ENCODE measurements at places on chromosomes 12 and 14.

GRCh38 chr14:105283028-105283427 lies 17.8 kb downstream of the BRF1 start:
- no peak for DNase-seq

DNA sequence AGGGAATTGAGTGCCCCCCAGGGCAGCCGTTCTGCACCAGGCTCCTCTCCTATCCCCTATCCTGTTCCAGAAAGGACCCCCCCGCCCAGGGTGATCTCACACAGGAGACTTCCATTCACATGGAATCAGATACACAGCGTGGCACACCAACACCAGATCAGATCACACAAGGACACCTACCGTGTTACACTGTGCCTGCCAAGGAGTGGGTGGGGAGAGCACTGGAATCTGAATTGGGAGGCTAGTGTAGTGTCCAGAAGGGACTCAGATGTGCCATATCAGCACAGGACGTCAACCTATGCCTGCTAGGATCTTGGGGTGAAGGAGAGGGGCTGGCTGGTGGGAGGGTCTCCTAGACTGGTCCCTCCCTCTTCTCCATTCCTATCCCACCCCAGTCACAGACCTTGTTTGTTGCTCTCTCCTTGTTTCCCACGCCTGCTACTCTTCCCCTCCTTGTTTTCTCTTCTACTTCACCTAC lies 2.3 kb downstream of the PTMS start:
- DNase-seq = no peak

GRCh38 chr12:2667716-2668440 lies 126.9 kb upstream of the FKBP4 start:
- DNase-seq = no peak

GRCh38 chr12:106118-106591 lies 39.6 kb downstream of the IQSEC3 start:
- DNase-seq = no peak

DNA sequence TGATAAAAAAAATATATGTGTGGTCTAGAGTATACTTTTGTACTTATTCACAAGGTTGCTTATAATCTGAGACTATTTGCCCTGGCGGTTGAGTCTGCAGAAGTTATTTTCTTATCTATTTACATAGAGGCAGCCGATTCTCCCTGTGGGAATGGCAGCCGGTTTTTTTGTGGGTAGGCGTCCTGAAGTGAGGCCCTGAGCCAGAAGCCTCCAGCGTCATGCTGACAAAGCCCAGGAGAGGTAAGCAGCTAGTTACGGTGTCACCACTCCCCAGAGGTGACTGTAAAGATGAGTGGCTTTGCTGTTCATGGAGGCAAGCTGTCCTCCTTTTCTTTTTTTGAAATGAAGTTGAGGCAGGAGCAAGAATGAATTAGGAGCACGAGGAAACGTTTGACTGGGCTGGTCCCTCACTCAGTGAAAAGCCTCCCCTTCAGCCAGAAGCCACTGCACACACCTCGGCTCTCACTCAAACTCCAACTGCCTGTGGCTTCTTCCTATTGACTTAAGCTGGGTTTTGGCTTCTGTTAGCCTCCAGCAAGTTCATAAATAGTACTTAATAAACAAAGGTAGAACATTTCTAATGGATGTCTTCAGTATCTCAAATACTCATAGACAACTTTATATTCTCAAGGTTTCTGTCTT lies 21.5 kb downstream of the PAX9 start:
- no peak for DNase-seq

DNA sequence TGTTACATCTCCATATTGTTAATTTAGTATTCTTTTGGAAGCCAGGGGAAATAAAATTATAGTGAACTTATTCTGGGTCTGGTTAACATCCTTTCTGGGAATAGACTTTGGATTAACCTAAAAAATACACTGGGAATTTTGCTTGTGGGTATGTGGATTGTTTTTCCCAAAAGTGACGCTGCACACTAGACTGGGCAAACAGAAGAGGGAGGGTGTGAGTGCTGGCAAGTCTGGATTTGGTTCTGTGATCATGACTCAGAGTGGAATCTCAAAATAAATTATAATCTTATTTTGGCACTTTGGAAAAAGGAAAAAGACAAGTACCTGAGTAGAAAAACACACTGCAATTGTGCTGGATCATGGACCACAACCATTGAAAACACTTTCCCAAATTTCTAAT lies 15.2 kb upstream of the LUM start:
- DNase-seq = no peak

GRCh38 chr14:68262567-68262966 lies 443.0 kb downstream of the RAD51B start:
- no peak for DNase-seq

DNA sequence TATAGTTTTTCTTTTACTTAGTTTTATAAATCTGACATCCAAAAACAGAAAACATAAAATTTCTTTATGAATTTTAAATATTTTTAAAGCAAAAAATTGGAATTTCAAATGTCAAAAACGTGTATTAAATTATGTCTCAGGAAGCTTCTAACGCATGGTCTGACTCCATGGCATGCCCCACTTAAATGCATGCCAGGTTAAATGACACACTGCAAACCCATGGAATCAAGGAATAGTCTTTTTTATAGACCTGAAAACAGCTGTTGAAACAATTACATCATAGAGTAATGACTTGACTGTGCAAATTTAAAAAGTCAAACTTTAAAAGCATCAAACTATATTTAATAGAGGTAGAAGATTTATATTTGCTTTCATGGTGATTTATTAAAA lies 96.1 kb upstream of the DACT1 start:
- DNase-seq = no peak

- DNase-seq = no peak
Measured at GRCh38 chr14:81157431-81157830, 63.3 kb downstream of the GTF2A1 start.

- peak; percentile 45 for DNase-seq
Measured at GRCh38 chr14:88013750-88014349, 8.9 kb downstream of the GPR65 start.

GRCh38 chr12:111261911-111262676 lies 106.8 kb downstream of the PHETA1 start:
- DNase-seq = no peak

DNA sequence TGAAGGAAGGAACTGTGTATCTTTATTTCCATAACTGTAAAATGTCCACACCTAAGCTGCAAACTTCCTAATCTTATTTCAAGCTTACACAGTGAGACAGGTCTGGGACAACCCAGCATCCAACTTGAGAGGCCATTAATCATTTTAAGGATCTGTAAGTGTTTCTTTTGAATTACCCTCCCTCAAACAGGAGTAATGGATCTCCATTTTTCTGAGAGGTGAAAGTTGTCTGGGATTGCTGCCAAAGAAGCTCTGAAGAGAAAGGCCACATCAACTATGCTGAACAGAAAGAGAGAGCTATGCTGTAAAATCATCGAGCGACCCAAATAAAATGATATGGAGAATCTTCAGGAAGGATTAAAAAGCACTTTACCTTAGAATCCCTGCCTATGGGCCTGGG lies 131.7 kb upstream of the CPNE8 start:
- no peak for DNase-seq

DNA sequence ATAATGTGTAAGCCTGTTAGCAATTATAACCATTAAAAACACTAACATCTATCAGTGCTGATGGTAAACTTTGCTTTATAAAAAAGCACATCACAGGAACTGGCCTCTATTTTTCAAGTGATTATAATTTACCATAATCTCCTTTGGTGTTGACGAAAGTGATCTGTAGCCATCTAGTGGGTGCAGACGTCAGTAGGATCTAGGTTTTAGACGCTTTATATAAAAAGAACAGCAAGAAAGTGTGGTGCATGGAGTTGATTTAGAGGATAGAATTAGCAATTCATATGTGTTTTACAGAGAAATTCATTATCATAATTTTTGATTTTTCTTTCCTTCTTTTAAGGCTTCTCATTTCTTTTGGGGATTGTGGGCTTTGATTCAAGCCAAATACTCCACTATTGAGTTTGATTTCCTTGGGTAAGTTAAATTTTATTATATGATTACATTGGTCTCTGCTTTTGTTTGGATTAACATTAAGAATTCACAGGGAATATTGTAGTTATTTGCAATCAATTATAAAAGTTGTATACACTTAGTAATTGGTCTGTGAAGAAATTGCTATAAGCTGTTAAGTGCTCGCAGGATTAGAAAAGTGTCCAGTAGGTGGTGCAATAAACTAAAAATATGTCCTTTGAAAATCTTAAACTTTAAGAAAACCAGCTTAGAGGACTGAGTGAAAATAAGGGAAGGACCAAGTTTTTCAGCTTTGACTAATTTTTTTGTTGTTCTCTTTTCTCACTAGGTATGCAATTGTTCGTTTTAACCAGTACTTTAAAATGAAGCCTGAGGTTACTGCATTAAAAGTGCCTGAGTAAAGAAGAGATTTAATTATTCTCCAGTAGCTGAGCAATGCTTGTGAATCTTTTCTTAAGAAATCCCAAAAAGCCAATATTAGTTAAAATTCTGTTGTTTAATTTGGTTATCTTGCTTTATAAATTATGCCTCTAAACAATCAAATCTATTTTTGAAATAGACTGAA lies 59.5 kb downstream of the ETNK1 start:
- peak; percentile 35 for DNase-seq

DNA sequence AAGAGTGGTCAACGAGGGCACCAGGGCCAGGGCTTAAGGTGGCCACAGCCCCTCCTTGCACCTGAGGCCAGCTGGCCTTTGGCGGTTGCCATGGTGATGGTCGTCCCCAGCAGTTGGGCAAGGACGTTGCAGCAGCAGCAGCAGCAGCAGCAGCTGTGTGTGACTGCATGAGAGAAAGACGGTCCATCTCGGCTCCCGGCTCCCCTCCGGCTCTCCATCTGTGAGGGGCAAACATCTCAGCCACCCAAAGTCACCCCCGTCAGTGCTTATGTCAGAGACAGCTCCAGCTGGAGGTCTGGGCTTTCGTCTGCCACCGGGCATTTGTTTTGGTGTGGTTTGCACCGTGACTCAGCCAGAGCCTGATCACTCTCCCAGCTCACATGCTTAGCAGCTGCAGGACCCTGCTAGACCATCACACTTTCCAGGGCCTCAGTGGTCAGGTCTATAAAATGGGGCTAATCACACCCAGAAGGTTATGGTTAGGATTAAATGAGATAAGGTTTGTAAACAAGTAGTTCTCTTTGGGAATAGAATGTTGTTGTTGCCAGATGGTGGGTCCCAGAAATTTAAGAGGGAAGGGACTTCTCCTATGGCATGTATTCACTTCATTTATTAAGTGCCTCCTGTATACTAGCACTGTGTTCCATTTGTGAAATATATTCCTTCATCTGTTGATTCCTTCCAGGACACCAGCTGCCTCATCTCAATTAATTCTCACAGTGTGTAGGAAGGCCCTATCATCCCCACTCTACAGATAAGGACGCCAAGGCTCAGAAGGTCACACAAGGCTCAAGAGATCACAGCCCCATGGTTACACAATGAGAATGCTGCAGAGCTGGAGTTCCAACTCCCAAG lies 212.6 kb upstream of the LHX5 start:
- DNase-seq = no peak

DNA sequence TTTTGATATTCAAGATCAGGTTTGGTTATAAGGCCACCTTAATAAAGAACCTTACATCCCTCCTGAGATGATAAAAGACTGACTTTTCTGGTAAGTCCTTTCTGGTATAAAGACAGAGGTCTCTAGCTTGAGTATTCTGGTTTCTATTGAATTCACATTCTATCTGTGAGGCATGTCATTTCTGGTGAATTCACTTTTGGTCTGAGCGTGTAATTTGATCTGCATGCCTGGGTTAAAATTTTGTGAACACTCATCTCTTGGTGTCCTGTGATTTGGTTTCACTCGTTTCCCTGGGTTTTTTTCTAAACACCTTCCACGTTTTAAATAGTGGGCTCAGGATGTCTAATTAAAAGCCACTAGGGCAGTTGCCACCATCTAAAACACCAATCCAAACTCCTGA lies 12.2 kb downstream of the EIF5 start:
- no peak for DNase-seq

GRCh38 chr12:14390870-14391530 lies 25.5 kb downstream of the ATF7IP start:
- no peak for DNase-seq

DNA sequence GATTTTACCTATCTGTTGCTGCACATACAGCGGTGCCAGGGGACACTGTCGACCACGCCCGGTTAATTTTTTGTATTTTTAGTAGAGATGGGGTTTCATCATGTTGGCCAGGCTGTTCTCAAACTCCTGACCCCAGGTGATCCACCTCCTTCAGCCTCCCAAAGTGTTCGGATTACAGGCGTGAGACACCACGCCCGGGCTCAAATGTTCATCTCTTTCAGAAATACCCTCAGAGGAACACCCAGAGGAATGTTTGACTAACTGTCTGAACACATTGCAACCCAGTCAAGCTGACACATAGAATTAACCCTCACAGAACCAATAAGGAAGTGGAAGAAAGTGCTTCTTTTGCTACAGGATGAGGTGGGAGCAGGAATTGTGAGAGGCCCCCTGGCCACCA lies 15.0 kb upstream of the ETFBKMT start:
- no peak for DNase-seq

DNA sequence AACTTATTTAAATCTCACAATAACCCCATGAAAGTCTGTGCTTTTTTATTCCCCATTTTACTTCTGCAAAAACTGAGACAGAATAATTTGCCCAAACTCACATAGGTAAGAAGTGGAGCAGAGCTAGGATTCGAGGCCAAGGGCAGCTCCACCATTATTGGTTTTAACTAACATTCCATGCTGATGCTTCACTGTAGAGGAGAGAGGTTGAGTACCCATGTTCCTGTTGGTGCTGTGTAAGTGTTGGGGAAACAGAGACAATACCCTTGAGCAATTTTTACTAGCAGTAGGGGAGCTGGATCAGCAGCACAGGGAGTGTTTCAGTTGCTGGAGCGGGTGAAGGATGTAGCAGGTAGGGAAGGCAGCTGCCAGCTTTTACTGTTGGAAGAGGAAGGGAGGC lies 21.1 kb downstream of the RASSF8 start:
- no peak for DNase-seq

DNA sequence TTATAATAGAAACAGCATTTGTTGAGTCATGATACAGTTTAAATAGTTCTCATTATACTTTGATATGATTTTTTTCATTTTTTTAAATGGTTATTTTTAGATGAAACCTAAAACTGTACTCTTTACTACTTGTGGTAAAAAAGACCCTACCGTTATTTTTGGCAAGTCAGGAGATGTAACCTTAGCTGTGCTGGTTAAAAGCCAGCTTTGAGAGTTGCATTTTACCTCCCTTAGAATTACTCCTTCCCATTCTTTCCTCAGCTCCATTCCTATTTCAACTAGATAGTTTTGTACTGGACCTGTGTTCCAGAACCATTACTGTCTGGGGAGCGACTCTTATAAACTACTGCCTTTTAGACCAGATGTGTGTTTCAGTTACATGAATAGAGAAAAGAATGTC lies 92.0 kb downstream of the RAD51B start:
- DNase-seq = no peak

DNA sequence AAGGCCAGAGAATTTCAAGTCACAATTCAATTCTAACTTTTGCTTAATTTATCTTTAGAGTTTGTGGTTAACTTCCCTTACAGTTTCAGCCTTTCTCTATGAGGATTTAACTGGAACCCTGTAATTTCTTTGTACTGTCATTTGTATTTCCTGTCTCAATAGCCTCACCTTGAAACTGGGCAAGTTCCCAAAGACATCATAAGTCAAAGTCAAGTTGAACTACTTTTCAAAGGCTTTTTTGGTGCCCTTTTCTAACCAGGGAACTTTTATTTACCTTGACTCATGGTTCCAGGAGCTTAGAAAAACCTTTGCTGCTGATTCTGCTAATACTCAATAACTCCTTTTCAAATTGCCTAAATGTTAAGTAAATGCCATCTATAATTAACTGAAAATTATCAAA lies 200.8 kb upstream of the KRR1 start:
- peak; percentile 19 for DNase-seq

- DNase-seq = peak; percentile 87
Measured at GRCh38 chr14:73696466-73697400, 17.5 kb downstream of the PNMA1 start.

GRCh38 chr12:73863546-73863945 lies 674.1 kb upstream of the ATXN7L3B start:
- no peak for DNase-seq

Data from activated CD4-positive, alpha-beta T cell treated with anti-CD3 and anti-CD28 coated beads, Interleukin-2, Interleukin-6, amounts not matched to agents 100 ng/mL and 50 ng/mL, durations not matched to agents 16 hours and 8 hours (primary cell).